CD4-positive, alpha-beta T cell treated with Interferon gamma for 1 hour (primary cell): ENCODE measurements at places on chromosomes 1 and 21.

- DNase-seq = no peak
These were observed 40.7 kb upstream of the DHCR24 start for GRCh38 chr1:54927472-54928240.

DNA sequence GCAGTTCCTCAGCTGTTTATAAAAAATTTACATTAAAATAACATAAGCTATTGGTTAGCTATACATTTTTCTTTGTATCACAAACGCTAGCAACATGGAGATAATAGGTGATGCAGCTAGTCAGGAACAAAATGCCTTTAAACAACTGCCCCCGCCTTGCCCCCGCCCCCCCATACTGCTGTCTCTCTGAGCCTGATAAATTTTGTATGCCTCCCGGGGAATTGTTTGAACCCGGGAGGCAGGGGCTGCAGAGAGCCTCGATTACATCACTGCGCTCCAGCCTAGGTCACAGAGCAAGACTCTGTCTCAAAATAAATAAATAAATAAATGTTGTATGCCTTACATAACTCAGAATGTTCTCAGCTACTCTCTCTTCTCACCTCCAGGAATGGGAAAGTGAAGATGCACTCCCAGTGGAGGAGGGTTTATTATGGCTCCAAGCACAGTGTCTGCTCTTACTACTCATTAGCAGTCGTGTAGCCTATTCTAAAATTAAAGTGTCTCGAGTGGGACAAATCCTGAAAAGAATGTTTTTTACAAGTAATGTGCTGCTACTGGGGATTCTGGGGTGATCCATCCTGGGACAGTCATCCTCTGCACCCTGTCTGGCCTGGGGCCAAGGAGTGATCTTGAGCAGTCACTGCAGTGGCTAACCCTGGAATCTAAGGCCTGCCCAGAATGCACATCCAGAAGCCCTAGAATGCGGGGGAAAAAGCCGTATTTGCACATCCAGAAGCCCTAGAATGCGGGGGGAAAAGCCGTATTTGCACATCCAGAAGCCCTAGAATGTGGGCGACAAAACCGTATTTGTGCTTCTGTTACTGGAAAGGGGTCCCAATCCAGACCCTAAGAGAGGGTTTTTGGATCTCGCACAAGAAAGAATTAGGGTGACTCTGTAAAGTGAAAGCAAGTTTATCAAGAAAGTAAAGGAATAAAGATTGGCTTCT is 39.4 kb upstream of the ZNF496 start:
- DNase-seq = no peak

DNA sequence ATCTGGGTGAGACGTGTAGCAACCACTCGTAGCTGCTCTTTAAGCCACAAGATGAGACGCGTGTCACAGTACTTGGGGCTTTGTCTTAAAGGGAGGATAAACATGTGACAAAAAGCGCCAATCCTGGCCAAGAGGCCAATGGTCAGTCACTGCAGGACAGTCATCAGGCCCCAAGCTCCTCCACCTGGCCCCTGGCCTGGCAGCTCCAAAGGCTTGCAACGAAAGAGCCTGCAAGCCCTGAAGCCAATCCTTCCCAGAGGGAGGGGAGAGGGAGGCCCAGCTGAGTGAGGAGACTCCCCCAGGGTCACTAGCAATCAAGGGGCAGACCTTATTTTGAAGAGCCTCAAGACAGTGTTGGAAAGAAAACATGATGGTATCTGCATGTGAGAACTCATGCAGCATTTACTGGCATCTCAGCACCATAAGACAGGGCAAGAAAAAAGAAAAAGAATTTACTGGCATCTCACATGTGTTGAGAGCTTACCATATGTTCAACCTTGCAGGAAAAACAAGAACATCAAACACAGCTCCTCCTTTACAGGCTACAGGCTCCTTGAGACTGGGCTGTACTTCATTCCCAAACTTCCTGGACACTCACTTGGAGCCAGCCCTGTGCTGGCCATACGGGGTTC is 11.4 kb downstream of the GLIS1 start:
- DNase-seq = no peak

DNA sequence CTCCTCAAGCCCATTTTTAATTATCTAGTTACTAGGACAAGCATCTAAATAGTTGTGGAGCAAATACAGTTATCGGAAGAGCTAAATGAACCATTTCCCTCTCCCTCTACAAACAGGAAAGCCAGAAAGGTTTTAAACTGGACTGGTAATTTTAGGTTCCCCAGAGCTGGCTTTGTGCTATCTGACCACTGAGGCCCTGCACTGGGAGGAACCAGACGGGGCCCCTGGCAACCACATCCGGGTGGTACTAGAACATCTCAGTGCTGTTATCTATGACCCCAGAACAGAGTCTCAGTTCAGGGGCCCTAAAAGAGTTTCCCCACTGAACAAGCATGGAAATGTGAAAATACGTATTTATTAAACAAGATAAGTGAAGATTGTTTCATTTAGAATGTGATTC is 7.7 kb upstream of the RSPH1 start:
- no peak for DNase-seq

GRCh38 chr1:86352086-86352485 is 44.0 kb downstream of the ODF2L start:
- DNase-seq = no peak

- no peak for DNase-seq
These were observed 33.3 kb upstream of the SUCO start for GRCh38 chr1:172499636-172500141.

DNA sequence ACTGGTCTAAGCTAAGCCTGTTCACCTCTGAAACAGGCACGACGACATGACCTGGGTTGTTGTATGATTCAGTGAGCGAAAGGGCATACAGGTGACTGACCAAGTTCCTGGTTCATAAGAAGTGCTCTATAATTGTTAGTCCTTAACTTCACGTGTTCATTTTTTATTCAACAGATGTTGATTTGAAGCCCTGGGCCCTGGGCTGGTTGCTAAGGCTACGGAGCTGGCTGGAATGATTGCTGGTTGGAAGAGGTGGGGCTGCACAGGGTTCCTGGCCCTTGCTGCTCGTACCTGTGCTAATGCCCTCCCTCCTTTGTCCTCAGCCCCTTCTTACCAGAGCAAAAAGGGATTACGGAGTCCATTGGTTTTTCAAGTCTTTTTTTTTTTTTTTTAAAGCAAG is 111.3 kb upstream of the CSF3R start:
- DNase-seq = no peak

DNA sequence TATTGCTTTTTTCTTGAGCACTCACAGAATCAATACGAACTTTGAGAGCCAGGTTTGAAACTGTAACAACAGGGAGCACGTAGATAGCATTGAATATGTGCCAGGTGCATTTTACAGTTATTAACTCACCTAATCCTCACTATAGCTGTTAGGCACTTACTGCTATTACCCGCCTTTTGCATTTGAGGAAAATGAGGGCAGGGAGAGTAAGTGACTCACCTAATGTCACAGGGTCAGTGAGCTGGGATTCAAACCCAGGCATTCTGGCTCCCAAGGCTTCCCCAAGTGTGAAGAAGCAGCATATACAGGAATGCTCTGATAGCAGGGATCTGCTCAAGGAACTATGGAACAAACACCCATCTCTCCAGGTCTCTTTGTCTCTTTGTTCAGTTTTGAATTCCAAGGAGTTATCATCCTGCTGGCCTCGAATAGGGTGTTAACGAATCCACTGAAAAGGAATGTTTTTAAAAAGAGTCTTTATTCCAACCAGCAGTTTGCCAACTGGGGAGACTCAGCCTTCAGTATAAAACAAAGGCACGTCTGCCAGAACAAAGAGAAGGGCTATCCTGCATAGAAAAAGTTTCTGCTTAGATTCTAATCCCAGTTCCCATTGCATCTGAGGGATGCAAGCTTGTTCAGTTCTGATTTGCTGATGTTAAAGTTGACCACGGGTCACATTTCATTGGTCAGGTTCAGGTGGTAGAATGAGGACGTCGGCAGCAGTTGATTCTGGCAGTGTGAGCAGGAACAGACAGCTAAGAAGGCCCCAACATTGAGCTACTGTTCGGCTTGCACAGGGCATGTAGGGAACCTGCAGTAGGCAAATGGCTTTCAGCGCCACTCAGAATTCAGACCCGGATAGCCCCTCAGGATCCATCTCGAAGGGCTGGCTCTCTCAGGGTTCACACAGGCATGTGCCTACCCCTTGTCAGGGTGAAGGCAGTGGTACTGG is 22.1 kb downstream of the TRIM67 start:
- no peak for DNase-seq

DNA sequence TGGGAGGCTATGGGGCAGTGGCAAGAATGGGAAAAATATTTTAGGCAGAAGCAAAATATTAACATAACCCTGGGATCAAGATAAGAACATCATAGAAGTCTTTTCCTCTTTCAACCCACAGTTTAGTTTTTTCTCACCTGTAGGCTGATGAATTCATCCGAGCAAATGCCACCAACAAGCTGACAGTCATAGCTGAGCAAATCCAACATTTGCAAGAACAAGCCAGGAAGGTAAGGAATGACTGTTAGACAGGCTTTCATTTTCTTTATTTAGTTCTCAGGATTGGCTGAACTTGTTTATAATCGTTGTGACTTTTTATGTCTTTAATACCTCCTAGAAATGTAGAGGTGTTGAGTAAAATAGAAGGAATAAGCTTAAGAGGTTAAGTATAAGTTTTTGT is 6.4 kb downstream of the C1orf50 start:
- no peak for DNase-seq

DNA sequence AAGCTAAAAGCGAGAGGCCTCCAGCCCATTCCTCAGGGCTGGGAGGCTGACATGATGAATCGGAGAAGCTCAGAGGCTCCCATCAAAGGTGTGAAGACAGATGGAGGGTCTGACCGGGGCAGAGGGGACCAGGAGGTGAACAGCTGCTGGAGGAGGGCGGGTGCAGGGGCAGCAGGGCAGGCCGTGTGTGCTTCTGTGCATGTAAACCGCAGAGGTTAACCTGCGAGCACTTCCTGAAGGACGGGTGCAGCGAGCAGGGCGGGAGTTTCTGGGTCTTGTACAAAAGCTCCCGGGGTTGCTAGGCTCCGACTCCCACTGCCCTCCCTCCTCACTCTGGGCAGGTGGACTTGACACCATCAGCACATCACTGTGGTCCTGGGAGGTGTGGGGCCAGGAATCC is 75.2 kb downstream of the PAX7 start:
- DNase-seq = no peak

GRCh38 chr1:27878039-27878438 is 5.7 kb downstream of the THEMIS2 start:
- no peak for DNase-seq

- no peak for DNase-seq
These were observed 481.3 kb downstream of the CAMTA1 start for GRCh38 chr1:7266561-7266960.

DNA sequence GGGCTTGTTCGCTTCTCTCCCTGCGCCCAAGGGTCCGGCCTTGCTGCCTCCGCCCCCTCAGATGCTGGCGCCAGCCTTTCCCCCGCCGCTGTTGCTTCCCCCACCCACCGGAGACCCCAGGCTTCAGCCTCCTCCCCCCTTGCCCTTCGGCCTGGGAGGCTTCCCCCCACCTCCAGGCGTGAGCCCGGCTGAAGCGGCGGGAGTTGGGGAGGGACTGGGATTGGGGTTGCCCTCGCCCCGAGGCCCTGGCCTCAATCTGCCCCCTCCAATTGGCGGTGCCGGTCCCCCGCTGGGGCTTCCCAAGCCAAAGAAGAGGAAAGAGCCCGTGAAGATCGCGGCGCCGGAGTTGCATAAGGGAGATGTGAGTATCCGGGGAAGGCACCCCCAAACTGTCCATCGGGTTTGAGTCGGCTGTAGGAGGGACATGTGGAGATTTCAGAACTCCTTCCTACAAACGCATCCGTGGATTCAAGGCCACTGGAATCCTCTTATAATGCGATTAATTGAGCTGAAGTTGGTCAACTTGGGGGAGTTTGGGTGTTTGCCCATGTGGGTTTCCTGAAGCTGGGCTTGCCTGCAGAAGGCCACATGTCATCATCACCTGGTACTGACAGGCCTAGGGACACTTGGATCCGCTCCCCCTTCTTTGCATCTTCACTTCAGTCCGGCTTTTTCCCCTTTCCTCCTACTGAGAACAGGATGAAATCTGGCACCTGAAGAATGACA is 707 bp downstream of the PRCC start:
- DNase-seq = no peak

DNA sequence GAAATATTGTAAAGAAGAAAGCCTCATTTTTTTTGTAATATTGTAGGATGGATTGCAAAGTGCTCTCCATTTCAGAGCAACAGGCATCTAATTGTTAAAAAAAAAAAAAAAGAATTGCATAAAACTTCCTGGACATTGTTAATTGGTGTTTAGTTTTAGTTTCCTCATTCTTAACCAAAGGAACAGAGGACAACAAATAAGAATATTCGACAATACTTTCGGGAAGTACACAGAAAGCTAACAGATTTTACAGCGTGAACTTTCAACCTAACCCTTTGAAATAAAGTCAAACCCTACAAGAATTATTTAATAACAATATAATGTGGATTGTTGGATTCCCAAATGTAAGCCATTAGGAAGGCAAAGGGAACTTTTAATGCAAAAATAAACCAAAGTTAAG is 284.4 kb downstream of the KCNT2 start:
- DNase-seq = no peak

GRCh38 chr1:213779228-213779627 is 208.5 kb upstream of the PROX1 start:
- DNase-seq = no peak

DNA sequence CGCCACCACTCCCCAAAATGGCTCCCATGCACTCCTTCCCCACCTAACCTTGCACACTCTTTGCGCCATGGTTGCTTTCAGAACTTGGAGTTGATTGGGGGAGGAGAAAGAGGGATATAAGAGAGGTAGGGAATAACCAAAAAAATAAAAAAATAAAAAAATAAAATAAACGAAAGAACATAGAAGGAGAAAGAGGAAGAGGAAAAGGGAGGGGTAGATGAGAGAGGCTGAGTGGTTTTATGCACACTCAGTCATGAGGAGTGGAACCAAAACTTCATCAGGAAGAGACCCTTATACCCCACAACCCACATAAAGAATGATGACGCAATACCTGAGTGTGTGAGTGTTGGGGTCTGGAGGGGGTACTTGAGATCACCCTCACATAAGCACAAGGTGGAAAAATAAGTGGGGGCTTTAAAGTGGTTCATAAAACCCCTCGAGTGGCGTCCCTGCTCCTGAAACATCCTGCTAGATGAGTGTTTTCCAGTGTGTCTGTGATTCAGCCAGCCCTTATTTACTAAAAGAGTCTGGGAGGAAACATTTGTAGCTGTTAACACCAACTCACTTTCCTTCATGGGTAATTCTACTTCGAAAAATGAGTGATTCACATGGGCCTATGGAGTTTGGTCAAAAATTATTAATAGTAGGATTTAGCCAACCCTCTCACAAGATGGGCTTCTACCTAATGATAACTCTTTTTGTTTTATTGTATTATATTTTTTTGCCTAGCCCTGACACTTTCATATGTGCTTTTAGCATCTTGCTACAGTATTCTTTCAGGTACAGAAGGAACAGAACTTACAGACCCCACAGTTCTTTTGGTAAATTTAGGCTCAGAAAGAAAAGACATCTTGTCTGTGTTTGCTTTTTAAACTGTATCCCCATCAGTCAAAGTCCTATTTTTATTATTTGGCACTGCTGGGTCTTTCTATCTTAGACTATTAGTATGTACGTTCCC is 5.2 kb downstream of the SLAMF1 start:
- no peak for DNase-seq

- DNase-seq = no peak
These were observed 39.1 kb upstream of the ADAM30 start for GRCh38 chr1:119935373-119935772.

- DNase-seq = no peak
These were observed 1.9 kb downstream of the ZBTB8B start for GRCh38 chr1:32466761-32467160.

- peak; percentile 2 for DNase-seq
These were observed 29.1 kb downstream of the TEX35 start for GRCh38 chr1:178541829-178542553.

- DNase-seq = no peak
These were observed 35.6 kb downstream of the STUM start for GRCh38 chr1:226584164-226584563.
